ENCODE measurements at places on chromosomes 5 and 9.

GRCh38 chr5:149143470-149143869 is 2.2 kb downstream of the ABLIM3 start:
- peak; percentile 76 for DNase-seq

DNA sequence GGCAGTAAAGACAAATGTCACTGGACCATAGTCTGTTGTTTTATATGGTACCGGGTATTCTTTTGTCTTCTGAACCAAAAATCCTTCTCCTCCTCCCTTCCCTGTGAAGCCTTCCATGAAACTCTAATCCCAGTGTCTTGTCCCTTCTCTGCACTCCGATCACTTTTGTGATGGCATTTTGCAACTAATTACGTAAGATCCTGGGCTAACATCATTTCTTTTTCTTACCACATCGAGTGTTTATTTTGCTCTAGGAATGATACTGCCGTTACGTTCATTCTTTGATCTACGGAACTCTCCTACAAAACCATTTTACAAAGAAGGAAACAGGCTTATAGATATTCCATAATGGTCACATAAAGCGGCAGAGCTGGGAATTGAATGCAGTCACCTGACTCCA is 33.7 kb downstream of the SNX18 start:
- no peak for DNase-seq

DNA sequence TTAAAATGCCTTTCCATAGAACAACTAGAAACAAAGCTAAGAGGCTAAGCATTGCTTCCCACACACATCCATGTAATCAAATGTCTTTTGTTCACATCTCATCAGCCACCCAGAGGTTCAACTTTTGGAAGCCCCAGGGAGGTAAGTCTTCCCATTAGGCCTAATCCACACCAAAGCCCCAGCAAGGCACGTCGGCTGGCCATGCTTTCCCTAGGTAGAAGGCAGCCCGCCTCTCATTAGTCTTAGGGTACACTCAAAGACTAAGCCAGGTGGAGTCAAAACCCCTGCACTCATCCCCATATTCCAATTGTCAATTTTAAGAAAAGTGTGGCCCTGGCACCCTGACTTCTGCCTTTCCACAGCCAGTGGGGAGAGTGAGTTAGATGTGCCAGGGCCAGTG is 87.9 kb downstream of the ATPSCKMT start:
- DNase-seq = no peak

- peak; percentile 2 for DNase-seq
Measured at GRCh38 chr5:131305906-131306305, 42.1 kb downstream of the CDC42SE2 start.

DNA sequence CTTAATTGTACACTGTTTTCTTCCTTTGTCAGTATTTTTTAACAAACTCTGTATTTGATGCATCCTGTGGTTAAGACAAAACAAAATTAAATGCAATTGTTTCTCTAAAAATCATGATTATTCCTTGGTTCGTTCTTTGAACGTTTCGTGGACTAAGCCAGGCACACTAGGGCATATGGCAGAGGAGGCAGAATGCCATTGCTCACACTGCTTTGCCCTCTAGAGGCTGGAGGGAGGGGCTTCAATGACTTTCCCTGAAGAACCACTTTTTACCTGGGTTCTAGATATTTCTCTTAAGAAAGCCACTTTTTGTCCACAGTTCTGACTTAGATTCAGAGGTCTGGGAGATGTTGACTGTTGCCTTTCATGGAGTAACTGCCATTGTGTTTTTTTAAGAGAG is 236.2 kb upstream of the ADAMTSL1 start:
- DNase-seq = no peak

GRCh38 chr9:129595311-129595741 is 25.6 kb downstream of the C9orf50 start:
- DNase-seq = no peak

DNA sequence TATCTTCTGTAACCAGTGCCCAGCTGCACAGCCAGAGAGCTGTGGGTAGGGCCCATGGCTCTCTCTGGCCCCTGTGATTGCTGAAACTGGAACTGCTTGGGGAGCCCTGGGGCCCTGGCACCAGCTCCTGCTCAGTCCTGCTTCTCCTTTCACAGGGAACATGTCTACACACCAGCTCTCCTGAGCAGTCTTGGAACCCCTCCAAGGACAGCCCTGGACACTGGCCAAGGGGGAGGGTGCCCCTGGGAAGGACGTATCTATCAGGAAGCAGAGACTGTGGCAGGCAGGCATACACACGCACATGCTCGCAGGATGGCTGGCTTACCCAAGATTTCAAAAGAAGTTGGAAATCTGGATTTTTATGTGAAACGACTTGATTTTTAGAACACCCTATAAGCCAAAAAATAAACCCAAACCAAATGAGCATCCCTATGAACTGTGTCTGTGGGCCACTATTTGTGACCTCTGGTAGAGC is 8.8 kb upstream of the TRAF1 start:
- peak; percentile 99 for DNase-seq

- peak; percentile 29 for DNase-seq
Measured at GRCh38 chr5:149141957-149142851, 911 bp downstream of the ABLIM3 start.

DNA sequence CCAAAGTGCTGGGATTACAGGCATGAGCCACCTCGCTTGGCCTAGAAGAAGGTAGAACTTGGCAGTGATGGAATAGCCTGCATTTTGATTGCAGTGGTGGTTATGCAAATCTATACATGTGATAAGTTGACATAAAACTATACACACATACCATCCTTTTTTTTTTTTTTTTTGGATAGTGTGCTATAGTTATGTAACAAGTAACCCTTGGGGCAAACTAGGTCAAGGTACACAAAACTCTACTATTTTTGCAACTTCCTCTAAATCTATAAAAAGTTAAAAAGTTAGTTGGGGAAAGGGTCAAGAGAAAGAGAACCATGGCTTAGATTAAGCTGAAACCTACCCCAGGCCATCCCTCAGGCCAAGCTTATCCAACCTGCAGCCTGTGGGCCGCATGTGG is 11.1 kb downstream of the TRIM14 start:
- DNase-seq = no peak

- DNase-seq = peak; percentile 84
Measured at GRCh38 chr5:87394411-87395165, 18.1 kb downstream of the CCNH start.

DNA sequence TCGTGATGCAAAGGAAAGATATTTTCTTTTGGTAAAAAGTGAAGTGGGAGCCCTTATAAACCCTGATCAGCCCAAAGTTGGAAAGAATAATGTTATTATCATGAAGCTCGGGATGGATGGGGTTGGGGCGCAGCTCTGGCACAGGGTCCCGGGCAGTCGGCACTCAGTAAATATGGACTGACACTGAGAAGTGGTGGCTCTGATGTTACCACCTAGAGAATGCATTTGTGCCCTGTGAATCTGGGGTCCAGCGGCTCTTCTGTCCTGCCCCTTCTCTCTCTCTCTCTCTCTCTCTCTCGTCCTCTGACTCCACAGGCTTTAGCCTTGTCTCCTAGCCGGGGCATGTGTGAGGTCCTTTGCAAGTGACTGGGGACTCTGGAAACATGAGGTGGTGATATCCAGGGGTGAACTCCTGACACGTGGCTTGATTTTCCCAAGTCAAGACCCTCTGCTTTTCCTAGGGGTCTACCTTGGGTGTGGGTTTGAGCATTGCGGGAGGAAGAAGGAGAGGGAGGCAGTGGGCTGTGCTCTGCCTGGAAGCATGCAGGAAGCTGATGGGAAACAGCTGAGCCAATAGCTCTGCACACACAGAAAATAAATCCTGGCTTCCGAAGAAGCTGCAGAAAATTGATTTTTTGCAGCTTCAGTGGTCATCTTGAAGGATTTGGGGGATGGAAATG is 162.7 kb downstream of the MACROH2A1 start:
- DNase-seq = no peak

DNA sequence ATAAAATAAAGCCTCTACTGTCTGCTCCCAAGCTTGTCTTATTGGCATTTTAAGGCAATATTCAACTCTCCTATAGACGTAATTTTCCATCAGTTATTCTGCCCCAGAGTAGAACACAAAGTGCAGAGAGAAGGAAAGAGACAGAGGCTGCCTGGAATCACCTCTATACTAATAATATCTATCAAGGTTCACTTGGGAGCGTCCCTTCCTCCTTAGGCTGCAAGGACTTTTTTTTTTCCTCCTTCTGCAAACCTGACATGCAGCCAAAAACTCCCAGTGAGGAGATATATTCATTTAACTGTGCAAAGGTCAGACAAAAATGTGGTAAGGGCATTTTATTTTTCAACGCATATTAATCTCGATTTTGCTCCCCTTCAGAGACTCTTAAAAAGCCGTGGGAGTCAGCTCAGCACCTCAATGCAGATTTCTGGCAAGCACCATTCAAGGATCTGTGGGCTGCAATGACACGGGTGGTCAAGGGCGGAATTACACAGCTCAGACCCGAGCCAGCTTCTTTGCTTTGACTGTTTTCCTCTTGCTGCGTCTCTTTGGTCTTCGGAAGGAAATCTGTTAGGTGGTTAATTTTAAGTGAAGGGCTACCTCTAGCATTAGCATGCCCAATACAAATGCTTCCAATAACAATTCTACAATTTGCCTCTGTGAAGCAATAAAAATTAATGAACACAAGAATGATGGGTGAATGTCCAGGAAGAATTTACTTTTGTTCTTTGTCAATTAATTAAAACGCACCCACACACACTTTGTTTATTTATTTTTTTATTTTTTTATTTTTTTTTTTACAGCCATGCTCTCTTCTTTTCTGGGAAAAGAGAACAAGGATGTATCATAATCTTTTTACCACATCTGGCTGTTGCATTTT is 587.7 kb upstream of the GRAMD2B start:
- no peak for DNase-seq

DNA sequence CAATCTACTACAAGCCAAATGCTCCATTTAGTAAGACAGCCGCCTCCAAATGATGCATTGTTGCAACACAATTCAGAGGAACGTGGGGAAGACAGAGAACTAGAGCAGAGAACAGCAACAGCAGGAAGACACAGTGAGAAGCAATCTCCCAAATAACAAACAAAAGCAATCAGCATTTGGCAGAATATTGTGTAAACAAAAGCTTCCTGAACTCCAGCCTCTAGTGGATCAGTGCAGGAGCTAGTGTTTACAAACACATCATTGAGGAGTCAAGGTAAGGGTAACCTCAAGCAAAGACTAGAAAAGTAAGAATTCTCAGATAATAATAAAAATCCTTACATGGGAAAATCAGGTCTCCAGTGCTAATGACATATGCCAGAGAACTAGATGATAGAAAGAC is 20.6 kb downstream of the FST start:
- DNase-seq = no peak

GRCh38 chr5:96855031-96855872 is 21.0 kb upstream of the ERAP2 start:
- peak; percentile 91 for DNase-seq

DNA sequence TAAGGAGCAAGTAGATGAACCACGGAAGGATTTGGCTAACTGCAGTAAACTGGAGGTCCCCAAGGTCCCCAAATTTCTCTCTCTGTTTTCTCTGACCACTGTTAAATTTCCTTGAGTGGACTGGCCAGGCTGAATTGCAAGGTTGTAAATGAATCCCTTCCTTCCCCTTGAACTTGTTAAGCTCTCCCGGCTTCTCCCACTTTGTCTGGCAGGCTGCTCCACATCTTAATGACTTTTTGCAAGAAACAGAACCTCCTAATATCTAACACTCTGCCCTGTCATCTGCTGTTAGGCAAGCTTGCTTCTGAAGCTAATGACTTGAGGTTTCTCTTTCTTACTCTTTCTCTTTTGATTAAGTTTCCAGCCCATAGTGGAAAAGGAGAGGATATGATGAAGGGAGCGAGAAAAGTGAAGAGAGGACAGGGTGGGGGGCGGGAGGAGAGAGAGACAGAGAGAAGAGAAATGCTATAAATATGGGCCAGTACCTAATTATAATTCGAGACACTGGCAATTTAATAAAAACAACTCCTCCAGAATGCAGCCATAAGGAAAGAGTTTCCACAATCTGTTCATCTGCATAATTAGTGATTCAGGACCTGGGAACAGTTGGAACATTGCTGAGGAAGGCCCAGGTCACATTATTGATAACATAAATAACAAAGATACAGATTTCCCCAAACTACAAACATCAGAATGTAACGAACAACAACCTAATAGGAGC is 437.3 kb upstream of the MPDZ start:
- DNase-seq = no peak

DNA sequence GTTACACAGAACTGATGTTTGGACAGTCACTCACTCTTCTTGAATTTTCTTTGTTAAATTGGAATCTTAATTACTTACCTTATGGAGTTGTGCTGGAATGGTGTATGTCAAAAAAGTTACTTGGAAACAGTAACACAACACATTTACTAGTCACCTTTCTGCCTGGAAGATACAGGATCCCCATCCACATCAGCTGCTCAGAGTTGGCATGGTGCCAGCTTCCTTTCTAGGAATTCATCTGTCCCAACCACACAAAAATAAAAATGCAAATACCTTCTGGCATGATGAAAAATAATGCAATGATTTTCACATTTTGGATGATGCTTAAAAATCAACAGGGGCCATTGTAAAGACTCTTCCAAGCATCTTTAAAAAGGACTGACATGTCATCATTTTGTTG is 341.5 kb downstream of the TMEM38B start:
- no peak for DNase-seq

DNA sequence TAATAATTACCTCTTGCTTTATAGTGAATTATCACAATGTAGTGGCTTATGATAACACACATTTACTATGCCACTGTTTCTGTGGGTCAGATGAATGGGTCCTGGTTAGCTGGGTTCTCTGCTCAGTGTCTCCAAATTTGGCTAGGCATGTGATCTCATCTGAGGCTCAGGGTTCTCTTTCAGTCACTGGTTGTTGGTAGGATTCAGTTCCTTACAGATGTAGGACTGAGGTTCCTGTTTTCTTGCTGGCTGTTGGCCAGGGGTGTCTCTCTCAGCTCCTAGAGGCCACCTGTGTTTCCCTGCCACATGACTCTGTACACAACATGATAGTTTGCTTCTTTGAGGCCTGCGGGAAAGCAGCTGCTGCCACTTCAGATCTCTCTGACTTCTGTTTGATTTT is 7.1 kb downstream of the NFX1 start:
- no peak for DNase-seq

DNA sequence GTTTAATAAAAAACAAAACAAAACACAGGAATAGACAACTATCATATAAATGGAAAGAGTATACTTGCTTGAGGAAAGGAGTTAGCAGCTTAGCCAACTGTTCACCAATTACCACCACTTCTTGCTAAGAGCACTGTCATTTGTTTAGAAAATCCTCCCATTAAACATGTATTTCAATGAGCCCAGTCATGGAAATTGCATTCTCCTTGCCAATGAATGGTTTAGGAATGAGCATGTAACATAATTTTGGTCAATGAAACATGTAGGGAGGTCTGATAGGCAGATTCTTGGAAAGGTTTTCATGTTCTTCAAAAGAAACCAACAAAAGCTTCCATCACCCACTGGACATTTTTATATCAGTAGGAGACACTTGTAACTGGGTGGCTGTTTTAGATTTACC is 502.8 kb upstream of the PAPPA start:
- DNase-seq = peak; percentile 90

GRCh38 chr5:4205398-4205797 is 609.8 kb downstream of the IRX1 start:
- DNase-seq = no peak

DNA sequence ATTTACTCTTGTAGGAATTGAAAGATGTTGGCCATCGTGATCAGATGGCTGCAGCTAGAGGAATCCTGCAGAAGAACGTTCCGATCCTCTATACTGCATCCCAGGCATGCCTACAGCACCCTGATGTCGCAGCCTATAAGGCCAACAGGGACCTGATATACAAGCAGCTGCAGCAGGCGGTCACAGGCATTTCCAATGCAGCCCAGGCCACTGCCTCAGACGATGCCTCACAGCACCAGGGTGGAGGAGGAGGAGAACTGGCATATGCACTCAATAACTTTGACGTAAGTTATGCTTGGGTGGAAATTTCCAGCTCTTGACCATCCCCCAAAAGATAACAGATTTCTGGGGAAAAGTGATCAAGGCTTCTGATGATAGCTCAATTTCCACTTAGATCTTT is 50.6 kb downstream of the LRRTM2 start:
- DNase-seq = no peak
